ENCODE measurements at places on chromosomes 12 and 14.
A peak's percentile ranks its signal among the peaks of the same experiment; 100 is the strongest.

DNA sequence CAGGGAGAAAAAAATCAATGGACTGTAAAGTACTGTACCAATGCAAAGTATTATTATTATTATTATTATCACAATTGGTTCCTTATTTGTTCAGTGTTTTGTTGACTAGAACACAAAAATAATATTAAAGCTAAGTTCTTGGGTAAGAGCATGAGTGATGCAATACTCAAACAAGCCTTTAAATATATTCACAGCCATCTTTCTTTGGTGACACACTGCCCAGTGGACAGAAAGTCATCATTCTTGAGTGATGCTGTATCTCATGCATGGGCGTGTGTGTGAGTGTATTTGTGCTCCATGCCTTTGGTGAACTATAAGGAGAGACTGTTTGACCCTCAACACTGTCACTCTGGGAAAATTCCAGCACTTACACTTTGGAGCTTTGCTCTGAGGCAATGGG is 93.6 kb downstream of the KCNK10 start:
- DNase-seq = no peak

DNA sequence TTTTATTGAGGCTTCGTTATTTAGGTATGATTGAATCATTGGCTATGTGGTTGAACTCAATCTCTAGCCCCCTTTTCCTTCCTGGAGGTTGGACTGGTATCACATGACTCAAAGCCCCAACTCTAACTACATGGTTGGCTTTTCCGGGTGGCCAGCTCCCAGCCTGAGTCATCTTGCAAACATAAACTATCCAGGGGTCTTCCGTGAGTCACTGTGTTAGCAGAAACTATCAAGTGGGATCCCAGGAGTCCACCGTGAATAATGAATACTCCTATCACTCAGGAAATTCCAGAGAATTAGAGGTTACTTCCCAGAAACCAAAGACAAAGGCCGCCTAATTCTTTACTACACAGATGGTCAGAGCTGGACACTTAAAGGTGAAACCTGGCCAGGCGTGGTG is 19.7 kb upstream of the PLEKHD1 start:
- no peak for DNase-seq

GRCh38 chr14:74302152-74302628 is 544 bp downstream of the ABCD4 start:
- DNase-seq = no peak

- no peak for DNase-seq
Measured at GRCh38 chr12:4649358-4649661, 396 bp downstream of the NDUFA9 start.

DNA sequence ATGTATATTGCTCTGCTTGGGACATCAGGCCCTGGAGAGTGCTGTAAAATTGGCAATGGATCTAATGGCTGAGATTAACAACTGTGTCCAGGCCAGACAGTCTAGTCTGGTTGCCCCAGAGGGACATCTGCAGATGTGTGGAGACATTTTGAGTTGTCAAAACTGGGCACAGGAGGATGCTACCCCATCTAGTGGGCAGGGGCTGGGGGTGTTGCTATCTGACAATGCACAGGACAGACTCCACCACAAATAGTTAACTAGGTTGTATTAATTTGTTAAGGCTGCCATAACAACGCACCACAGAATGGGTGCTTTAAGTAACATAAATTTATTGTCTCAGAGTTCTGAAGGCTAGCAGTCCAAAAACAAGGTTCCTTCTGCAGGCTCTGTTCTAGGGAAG is 302.5 kb upstream of the AMIGO2 start:
- no peak for DNase-seq

DNA sequence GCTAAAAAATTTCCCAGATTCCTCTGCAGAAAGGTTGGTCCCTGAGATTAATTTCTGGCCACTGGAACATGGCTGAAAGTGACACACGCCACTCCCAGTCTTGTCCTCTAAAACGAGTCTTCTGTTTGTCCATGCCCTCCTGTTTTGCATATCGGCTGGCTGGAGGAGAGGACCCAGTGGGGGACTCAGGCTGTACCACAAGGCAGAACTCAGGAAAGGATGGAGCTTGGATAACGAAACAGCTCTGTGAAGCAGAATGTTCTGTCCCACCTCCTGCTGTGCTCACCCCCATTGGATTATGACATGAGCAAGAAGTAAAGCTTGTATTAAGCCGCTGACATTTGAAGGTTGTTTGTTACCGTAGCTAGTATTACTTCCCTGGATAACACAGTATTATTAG is 856.2 kb downstream of the BCL11B start:
- no peak for DNase-seq

- DNase-seq = no peak
Measured at GRCh38 chr14:21268617-21269251, 508 bp downstream of the HNRNPC start.

GRCh38 chr12:116421785-116422538 is 137.2 kb upstream of the MAP1LC3B2 start:
- no peak for DNase-seq

DNA sequence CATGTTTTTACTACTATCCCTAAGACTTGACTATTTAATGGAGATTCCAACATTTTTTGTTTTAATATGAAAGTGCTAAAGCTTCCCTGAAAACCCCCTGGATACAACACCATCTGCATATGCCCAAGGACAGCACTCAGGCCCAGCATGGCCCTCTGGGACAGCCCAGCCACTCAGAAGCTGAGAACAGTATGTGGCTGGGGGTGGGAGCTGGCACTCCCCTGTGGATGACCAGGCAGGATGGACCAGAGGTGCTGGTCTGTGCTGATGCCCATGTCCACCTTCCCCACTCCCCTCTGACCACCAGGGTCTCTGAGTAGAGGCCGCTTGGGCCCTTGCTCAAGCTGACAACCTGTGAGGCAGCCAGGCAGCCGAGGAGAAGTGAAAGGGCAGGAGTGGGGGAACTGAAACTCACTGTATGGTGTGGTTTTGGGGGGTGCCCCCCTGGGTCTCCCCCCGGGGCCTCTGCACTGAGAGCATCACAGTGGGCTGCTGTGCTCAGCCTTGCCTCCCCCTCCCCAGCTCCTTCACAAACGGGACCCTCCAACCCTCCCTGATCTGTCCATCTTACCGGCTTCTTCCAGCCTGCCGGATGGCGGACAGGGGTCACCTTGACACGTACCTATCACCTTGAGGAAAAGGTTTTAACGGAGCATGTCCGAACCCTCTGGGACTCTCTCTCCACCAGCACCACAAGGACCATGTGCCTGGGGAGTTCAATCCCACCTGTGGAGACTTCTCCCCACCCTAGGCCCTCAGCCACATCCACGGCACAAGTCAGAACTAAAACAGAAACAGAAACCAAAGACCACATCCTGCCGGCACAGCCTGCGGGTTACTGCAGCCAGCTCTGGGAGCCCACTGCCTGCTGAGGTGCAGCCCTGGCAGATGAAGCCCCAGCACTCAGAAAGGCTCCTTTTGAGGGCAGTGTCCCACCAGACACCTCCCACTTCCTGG is at the start of gene TMEM229B:
Gene TMEM229B (minus strand): TSS at position 785 of the 957 bp plus-strand sequence. CDS start 14,798 bp downstream, outside the sequence.
- peak; percentile 62 for DNase-seq

GRCh38 chr12:64521833-64522232 is 69.9 kb downstream of the TBK1 start:
- DNase-seq = no peak

DNA sequence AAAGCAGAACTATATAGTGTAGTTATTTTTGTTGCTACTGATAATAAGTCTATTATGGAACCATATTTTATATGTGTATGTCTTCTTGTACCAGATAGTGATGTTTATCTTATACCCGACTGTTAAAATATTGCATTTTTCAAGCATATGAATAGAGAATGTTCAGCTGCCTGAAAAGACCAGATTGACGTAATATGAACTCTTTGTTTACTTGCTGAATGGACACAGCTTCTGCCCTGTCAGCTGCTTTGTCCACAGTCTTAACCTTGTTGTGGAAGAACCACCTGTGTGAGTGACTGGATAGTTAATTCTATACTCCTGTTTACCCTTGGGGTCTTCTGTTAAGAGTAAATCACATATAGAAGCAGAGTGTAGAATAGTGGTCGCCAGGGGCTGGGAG is 109.3 kb downstream of the LGR5 start:
- DNase-seq = no peak

DNA sequence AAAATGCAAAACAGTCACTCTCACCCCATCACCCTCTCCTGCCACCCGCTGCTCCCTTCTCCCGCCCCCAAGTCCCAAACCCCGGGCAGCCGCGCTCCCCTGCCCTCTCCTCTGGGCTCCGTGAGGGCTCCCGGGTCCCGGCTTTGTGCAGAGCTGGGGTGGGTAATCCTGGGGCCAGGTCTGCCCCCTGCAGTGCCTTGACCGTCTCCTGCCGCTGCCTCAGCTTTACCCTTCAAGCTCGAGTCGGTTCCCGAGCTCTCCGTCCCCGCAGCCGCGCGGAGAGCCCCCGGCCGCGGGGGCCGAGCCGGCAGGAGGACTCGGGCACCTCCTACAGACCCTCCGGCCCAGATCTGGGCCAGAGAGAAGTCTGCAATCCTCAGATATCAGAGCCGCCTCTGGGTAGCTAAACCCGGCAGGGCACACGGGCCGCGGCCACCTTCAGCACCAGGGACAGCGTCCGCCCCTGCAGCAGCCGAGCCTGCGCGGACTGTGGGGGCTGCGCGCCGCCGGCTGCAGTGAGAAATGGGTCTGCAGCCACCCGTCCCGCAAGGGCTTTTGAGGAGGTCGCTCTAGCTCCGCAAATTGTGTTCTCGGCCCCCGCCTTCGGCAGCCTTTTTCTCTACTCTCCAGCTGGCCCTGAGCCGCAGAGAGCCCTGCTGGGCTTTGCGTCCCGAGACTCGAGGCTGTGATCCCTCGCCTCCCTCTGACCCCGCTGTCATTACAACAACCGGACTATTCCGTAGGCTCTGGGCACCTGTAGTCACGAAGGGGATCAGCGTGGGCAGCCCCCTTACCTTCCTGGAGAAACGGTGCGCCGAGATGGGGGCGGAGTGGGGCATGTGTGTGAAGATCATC is 1.2 kb downstream of the PRMT8 start:
- DNase-seq = peak; percentile 1

DNA sequence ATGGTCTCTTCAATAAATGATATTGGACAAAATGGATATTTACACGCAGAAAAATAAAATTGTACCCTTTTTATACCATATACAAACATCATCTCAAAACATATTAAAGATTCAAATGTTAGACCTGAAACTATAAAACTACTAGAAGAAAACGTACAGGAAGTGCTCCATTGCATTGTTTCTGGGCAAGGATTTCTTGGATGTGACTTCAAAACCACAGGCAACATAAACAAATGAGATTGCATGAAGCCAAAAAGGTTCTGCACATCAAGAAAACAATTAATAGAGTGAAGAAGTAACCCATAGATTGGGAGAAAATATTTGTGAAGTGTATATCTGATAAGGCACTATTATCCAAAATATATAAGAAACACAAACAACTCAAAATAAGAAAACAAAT is 812.4 kb downstream of the NRXN3 start:
- DNase-seq = no peak

- no peak for DNase-seq
Measured at GRCh38 chr12:166425-167075, 47.4 kb downstream of the SLC6A12 start.

DNA sequence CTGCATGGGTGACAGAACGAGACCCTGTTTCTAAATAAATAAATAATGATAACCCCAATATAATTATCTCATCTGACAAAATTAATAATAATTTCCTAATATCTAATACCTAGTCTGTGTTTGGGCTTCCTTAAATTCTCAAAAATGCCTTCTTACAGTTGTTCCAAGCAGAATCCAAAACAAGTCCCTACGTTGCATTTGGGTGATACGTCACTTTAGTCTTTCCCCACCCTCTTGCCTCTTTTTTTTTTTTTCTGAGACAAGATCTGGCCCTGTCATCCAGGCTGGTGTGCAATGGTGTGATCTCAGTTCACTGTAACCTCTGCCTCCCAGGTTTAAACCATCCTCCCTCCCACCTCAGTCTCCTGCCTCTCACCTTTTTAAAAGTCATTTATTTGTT is 26.7 kb downstream of the VEZT start:
- no peak for DNase-seq

GRCh38 chr12:62817556-62818271 is 117.2 kb downstream of the PPM1H start:
- no peak for DNase-seq

DNA sequence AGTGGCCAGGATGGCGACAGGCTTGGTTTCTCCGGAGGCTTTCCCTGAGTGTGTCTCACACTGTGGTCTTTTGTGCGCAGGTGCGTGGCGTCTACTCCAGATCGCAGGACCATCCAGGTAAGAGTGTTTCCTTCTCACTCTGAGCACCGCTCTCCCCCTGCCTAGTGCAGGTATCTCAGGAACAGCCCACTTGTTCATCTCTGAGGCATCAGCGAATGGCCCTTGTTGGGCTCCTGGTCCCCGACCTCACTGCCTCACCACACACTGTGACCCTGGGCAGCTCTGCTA is 781 bp downstream of the ADGRD1 start:
- no peak for DNase-seq

DNA sequence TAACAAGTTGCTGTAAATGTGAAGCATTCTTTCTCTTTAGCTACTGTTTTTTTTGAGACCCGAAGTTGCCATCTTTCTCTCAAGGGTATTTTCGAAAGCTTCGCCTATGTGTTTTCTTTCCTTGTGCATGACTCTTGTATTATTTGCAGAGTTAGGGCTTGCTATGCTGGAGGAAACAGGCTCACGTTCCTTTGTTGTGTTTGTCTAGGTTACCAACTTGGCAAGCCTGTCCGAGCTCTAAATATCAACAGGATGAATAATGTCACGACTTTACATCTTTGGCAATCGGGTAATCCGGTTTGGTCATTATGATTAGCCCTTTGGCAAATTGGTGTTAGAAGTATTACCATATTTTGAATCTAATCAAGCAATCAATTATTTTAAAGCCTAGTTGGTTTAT is 15.9 kb upstream of the ATP6V0A2 start:
- DNase-seq = no peak

GRCh38 chr12:55927588-55928502 is at the start of gene PYM1:
PYM1 (minus strand) TSS chr12:55927894; CDS start chr12:55927761, 133 bp downstream.
- DNase-seq = peak; percentile 55

GRCh38 chr12:20450591-20451180 is 82.3 kb downstream of the PDE3A start:
- DNase-seq = no peak

DNA sequence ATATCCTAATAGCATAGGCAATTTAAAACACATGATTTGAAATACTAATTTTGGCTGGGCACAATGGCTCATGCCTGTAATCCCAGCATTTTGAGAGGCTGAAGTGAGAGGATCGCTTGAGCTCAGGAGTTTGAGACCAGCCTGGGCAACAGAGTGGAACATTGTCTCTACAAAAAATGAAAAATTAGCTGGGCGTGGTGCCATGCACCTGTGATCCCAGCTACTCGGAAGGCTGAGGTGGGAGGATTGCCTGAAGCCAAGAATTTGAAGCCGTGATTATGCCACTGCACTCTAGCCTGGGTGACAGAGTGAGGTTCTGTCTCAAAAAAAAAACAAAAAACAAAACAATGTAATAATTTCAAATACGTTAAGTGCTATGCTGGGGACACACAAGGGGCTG is 83.3 kb downstream of the SSPN start:
- DNase-seq = no peak

DNA sequence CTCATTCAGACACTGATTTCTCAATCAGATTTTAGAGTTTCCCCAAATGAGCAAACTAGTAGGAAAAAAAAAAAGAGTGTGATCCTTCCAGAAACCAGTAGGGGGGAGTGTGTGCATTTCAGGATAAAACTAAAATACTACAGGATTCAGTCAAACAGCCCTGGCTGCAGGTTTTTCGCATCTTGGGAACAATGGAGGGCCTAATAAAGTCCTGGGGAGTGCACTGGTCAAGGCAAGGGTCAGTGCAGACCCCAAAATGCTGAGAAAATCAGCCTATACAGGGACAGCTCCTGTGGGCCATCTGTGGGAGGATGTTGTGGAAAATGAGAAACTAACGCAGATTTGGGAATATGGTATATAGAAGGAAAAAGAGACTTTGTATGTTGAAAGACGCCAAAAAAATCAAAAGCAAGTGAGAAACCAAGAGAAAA is 22.2 kb upstream of the ABCD4 start:
- DNase-seq = no peak

GRCh38 chr14:76015668-76016067 is 30.1 kb downstream of the IFT43 start:
- DNase-seq = no peak

Measured in activated T-helper 1 cell treated with Interleukin-2 at 50 U/mL for 16 hours (primary cell).